ENCODE measurements at places on chromosomes 6 and 20.
A peak's percentile ranks its signal among the peaks of the same experiment; 100 is the strongest.

DNA sequence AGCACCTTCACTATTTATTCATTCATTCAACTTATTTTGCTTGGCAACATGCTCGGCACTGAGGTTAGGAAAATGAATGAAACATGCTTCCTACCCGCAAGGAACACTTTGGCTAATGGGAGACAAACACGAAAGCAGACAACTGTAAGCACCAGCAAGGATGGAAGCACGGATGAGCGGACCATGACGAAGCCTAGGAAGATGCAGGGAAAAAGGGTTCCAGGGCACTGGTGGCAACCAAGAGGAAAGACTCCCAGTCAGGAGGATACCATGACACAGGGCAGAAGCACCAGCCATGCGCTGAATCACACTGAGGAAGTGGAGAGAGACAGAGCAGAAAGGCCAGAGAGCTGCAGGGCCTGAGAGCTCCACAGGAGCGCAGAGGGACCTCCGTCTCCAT is 9.8 kb downstream of the PDE10A start:
- peak; percentile 40 for DNase-seq

GRCh38 chr6:111775145-111775922 is 97.9 kb downstream of the FYN start:
- no peak for DNase-seq

DNA sequence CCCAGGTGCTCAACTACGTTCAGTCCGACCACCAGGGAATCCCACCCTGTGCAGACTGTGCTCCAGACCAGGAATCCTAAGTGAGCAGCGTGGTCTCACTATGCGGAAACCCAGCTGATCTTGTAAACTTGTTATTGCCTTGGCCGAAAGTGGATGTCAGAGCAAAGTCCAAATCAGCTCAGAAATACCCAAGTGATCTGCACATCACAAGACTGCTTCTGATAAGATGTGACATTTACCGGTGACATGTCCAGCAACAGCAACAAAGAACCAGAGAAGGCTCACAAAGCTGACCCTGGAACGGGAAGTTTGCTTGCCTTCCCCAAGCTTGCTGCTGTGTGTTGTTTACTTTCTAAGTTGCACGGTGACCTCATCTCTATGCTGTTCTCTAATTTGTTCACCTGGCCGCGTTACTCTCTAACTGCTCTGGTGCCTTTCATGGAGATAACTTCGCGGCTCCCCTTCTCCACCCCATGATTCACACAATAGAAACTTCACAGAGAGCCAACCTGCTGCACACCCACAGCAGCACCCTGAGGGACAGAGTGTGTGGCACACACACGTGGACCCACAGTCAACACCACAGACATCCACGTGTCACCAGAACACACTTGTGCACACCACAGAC is 1.7 kb downstream of the BNIP5 start:
- no peak for DNase-seq

- DNase-seq: no peak
These were observed 89.5 kb downstream of the CHMP4B start for GRCh38 chr20:33900521-33901131.

DNA sequence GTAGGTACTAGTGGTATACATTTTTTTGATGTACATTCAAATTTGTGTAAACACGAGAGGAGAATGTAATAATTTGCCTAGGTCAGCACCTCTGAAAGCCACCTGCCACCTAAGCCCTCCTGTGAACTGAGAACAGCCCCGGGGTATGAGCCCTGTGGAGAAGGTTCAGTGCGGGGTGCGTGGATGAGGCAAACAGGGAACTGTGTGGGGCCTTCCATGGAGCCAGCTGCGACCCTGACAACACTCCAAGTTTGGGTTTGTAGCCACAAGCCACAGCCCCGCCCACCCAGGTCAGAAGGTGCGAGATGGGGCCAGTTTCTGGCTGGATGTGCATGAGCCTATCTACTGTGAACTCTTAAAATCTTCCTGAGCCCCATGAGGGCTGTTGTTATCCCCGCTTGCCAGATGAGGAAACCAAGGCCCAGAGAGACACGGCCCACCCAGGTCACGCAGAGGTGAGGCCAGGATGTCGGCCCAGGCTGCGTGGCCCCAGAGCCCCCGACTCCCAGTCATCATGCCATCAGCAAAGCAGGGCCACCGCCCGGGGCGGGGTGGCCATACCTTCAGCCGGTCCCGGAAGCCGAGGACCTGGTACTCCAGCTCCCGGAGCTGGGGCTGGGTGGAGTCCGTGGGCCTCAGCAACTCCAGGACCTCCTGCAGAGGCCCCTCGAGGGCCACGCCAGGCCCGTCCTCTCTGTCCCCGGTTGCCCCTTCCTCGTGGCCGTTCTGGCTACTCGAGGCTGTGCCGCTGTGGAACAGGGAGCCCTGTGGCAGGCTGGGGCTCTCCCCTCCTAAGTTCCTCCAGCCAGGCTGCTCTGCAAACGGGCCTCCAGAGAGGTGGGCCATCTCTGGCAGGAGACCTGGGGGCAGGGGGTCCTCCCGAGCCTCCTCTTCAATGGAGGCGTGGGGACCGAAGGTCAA is 89.6 kb downstream of the RIPOR3 start:
- no peak for DNase-seq

DNA sequence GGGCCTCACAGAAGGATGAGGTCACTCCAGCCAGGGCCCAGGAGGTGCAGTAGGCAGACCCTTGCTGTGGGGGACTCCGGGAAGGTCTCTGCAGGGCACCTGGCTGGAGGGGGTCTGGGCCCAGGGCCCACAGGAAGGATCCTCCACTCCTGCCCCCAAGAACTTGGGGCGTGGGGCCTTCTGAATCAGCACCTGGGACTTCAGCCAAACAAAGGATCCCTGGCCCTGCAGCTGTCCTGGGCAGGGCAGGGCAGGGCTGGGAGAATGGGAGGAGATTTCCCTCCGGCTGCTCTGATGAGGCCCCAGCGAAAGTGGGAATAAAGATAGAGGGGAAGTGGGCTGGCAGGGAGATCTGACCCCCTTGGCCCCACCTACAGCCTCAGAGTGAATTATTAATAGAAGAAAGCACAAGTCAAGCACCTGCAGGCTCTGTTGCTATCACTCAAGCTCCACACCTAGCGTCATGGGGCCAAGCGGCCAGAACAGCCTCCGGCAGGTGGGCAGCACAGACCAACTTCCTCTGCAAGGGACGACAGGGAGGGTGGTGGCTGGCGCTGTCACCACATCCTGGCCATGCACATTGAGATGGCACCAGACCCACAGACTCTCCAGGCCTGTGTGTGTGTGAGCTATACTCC is 61.6 kb upstream of the MRPS10 start:
- peak; percentile 71 for DNase-seq

DNA sequence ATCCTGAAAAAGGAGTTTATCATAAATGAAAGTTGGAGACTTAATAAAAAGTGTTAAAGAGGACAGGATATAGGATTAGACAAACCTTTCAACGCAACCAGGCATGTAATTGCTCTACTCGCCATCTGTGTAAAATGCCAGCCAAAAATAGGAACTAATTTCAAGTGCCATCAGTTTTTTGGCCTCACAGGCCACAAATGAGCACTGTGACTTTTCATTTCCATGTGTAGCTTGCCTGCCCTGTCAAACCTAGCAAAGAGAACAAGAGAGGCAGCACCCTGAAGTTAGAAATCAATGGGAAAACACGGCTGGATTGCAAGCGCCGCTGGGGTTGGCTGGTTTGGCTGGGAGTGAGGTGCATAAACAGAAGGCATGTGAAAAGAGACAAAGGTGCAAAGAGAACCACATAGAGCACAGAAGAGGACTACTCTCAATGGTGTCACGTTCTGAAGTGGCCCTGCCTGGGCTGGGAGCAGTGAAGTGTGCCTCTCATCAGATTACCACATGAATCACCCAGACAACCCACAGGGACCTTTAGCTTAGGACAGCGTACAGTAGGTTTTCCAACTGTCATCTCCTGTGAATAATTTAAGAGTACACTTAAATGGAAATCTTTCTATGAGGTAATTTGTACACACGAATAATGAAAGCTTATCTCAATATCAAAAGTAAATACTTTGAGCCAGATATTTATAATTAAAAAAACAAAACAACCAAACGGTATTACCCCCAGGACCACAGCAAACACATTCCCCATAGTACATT is 78.0 kb upstream of the NHSL1 start:
- no peak for DNase-seq

DNA sequence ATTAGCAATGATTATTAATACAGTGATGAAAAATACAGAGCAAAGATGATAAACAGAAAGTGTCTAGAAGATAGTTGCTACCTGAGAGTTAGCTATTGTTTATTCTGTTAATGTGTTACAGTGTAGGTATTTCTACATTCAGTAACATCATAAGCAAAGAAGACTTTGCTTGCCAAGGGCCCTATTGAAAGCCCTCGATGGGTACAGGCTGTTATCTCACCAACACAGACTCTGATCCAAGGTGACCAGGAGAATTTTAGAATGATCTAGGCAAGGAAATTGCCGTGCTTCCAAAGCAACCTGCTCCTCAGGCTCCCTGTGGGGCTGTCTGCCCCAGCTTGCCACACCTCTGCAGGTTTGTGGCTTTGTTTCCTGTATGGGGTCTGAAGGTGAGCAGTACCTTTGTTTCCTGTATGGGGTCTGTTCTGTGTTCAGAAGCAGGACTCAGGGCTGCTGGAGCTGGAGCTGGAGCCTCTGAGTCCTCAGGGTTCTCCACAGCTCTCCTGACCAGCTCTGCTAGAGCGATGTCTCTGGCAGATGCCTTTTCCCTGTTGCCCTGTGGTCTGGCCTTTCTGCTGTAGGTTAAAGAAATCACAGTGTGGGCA is 32.5 kb downstream of the PHACTR3 start:
- DNase-seq: no peak

- DNase-seq: no peak
These were observed 282.7 kb downstream of the HAO1 start for GRCh38 chr20:7657569-7657968.

DNA sequence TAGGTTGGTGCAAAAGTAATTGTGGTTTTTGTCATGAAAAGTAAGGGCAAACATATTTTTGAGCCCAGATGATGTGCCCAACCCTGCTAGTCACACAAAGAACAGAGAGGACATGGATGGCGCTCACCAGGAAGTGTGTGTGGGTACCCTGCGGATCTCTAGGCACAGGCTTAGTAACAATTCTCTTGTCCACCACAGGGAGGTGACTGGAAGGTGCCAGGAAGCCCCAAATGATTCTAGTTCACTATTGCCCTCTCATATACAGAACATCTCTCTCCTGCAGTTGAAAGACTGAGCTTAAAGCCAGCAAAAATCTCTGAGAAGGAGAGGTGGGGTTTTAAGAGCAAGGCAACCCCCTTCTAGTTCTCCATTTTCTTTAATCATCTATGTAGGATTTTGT is 272.1 kb upstream of the TAB2 start:
- DNase-seq: no peak

DNA sequence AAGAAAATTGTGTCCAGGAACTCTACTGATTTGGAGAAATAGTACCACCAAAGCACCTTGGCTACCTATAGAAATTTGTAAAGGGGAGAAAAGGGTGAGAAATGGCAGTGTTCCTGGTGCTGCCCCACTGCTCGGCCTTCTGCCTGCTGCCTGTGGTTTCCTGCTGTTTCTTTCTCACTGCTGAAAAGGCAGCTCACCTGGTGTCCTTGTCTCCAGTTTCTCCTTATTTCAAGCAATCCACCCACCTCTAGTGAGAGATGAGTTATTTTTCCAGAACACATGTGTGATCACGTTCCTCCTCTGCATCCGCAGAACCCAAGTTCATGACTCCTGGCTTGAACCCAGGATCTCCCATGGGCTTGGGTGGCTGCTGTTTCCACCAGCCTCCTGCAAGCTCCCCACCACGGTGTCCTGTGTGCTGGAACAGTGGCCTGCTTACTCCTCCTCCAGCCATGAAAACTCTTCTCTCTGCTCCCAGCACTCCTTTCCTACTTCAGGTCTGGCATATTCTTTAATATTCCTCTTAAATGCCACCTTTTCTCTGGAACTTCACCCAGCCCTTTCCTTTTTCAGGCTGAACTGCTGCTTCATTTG is 48.9 kb downstream of the ELOVL2 start:
- DNase-seq: no peak

- DNase-seq: no peak
These were observed 296.1 kb upstream of the FLRT3 start for GRCh38 chr20:14633507-14633906.

GRCh38 chr6:53377289-53377688 is 28.5 kb upstream of the ELOVL5 start:
- DNase-seq: no peak

DNA sequence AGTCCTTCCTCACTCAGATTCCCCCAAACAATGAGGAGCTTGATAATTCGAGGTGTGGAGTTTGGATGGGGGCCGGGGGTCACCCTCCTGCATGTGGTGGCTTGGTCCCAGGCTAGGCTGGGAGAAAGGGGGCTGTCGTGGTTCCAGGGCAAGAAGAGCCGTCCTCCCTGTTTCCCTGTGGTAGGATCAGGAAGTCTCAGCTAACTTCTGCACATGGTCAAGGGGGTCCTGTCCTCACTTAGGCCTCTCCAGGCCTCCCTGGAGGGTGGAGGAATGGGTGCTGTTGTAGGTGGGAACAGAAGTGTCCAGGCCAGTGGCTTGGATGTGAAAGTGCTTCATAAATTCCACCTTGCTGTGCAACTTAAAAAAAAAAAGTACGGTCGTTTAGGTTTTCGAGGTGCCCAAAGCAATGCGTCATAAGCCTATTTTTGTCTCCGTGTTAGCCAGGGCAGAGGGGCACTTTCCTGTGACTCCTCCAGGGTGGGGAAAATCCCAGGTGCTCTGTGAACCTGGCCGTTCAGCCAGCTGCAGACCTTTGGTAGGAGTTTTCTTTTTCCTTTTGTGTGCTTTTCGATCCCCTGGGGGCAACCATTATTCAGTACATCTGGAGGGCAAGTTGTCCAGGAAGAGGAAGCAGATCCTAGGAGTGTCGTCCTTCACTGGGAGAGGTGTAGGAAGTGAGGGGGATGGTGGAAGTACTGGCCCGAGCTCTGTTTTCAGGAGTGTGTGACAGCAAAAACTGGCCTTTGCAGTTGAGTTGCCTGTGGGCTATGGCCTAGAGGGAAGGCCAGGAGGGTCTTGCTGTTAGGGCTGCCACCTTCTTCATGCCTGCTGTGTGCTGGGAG is 9.6 kb downstream of the IGF2R start:
- DNase-seq: no peak

- DNase-seq: no peak
These were observed 16.6 kb downstream of the DCDC2 start for GRCh38 chr6:24340998-24341938.

- DNase-seq: no peak
These were observed 38.9 kb upstream of the SAYSD1 start for GRCh38 chr6:39153766-39154397.

- DNase-seq: peak; percentile 85
These were observed 337.4 kb upstream of the PRDM1 start for GRCh38 chr6:105748737-105749161.

- peak; percentile 28 for DNase-seq
These were observed 318.9 kb upstream of the JAG1 start for GRCh38 chr20:10992731-10993130.

- no peak for DNase-seq
These were observed 9.6 kb upstream of the NRM start for GRCh38 chr6:30700340-30700739.

GRCh38 chr6:39898625-39899024 is 35.6 kb downstream of the MOCS1 start:
- no peak for DNase-seq

DNA sequence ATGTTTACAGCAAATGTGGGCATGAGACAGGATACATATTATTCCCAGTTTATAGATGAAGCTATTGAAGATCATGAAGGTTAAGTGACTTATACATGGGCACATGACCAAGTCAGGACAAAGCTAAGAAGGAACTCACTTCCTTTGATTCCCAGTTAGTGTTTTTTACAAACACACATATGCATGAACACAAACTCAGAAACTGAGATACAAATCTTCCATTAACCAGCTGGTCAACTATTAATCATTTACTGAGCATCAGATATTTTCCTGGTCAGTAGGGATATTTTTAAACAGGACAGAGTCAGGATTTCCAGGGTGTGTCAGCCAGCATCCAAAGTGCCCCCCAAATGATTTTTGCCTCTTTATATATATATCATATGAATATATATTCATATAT is 222.2 kb downstream of the OGFRL1 start:
- DNase-seq: no peak

Data from IMR-90 (cell line).